ENCODE measurements at places on chromosomes 11 and 22.

- no peak for DNase-seq
Observed at GRCh38 chr11:9815486-9816136, 151.7 kb downstream of the SWAP70 start.

GRCh38 chr11:62451241-62451621 is 32.4 kb downstream of the SCGB1A1 start:
- DNase-seq, result no peak

DNA sequence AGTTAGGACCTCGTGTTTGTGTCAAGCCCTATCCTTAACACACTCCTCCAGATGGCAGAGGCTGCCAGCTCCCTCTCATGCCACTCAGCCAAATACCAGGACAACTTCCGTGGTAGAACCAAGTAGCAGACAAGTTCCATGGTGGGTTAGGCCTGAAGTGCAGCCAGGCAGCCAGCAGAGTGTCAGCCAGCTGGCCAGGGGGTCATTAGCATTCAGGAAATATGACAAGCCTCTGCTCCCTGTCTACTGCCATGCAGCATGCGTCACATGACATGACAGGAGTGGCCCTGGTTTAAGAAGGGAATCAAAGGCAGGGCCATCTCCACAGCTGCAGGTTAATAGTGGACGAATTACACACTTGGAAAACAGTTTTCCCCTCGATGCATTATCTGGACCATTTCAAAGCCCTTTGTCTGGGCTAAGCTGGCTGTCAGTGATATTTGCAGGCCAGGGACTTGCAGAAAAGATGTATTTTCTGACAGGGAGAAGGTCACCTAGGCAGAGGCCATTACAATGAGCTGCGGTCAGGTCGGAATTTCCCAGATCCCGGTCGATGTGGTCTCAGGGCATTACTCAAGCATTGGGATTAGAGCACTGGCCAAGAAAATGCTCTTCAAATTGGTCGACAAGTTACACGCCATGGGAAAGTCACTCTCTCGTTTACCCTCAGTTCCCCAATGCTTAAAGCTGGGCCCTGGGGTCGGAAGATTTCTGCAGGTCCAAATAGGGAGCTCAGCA is 461.7 kb upstream of the CADM1 start:
- no peak for DNase-seq

- no peak for DNase-seq
Observed at GRCh38 chr11:105401269-105401809, 208.5 kb upstream of the GRIA4 start.

DNA sequence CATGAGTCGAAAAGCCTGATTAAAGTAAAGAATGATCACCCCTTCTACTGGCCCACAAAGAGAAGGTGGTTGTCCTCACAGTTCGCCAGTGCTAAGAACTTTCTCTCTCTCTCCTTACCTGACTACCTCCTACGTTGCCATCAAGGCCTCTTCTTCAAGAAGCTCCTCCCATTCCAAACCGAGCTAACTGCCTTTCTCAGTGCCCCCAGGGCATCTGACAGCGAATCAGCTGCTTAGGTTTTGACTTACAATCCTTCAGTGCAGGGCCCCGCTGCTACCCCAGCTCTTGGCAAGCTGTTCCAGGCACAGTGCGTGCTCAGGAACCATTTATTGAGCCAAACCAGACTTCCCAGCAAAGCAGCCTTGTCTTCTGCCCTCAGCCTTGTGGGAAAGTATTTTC is 5.8 kb downstream of the VSTM5 start:
- no peak for DNase-seq

All from coronary artery (tissue), 2 donors.